H9 (cell line): ENCODE measurements at places on chromosomes 4 and X. TPM values are rescaled to one million over a fixed set of nuclear protein-coding genes. Genes with fewer than 3 reads are reported as not detected.

The NPY5R gene
- 4.2 and 5.7 TPM in 2 replicates for total RNA-seq

The TSPAN6 gene
- total RNA-seq = 61.3 and 62.8 TPM in 2 replicates

The RBM46 gene
- 0.17 and 0.33 TPM in 2 replicates for total RNA-seq

The STATH gene
- total RNA-seq = not detected in 2 replicates

The MOB1B gene
- total RNA-seq = 29.5 and 30.3 TPM in 2 replicates

The RPL10 gene
- total RNA-seq = 2,110 and 2,124 TPM in 2 replicates

The MAGEA1 gene
- not detected in 2 replicates for total RNA-seq

The TKTL1 gene
- total RNA-seq = not detected in 2 replicates
